SW 1271 (cell line): ENCODE measurements at places on chromosomes 12 and 14.

DNA sequence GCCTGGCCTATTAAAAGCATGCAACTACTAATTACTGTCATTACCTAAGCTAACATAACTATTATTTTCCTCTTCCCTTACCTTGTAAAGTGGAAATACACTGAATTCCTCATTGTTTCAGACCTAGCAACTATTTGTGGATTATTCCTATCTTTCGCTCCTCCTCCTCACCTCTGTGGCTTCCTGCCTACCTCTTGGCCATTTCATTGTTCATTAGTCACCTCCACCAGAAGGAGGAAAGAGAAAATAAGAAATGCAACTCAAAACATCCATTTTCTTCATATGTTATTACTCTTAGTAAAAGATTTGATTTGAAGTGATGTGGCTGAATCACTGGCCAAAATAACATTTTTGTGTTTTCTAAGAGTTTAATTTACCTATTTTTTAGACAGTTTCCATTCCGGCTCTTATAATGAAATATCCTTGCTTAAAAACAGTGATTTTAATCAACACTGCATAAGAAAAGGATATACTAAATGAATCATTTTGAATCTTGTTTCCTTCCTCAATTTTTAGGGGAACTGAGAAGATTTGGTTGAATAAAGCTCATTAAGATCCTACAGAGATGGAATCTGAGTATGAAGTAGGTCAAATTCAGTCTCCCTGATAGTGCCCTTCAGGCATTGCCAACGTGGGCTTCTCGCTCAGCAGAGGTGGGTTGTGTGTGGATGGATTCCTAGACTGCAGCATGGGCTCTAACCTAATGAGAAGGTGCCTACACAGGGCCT, 27.6 kb upstream of the ARHGAP5 start:
- no peak for DNase-seq

DNA sequence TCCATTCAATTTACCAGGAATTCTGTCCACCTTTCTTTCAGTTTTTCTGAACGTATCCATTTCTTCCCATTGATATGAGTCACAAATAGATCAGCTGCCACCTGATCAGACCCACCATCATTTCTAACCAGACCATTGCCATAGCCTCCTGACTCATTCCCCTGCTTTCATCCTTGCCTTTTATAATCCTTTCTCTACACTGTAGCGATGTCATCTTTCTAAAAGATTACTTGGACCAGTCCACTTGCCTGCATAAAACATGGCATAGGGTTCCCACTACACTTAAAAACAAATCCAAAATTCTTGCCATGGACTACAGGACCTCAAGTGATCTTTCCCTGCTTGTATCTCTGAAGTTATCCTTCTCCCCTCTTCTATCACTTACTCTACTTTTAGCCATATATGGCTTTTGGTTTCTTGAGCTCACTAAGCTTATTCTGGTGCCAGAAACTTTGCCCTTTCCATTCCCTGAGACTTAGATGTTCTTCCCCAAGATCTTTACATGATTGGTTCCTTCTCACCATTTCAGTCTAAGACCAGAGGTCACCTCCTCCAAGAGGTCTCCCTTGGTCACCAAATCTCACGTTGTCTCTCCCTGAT, 149.5 kb upstream of the KRR1 start:
- DNase-seq = no peak

DNA sequence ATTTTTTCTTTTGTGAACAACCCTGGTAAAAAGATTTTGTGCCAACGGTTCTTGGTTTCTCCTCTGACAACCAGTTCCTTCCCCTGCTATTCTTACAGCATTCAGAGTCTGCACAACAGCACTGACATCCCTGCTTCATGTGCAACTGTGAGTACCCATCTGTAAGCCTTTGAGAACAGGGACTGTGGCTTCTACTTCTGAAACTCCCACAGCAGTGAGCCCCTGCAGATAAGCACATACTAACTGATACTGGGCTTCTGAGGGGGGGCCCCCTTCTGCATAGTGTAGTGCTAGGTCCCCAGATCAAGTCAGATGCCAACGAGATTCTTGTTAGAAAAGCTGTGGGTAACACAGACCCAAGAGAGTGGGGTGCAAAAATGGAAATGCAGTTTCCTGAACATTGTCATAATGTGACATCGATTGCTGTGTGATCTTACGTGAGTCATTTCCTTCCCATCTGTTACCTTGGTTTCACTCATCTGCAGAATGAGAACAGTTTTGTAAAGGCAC, 11.1 kb upstream of the NINJ2 start:
- DNase-seq = no peak

DNA sequence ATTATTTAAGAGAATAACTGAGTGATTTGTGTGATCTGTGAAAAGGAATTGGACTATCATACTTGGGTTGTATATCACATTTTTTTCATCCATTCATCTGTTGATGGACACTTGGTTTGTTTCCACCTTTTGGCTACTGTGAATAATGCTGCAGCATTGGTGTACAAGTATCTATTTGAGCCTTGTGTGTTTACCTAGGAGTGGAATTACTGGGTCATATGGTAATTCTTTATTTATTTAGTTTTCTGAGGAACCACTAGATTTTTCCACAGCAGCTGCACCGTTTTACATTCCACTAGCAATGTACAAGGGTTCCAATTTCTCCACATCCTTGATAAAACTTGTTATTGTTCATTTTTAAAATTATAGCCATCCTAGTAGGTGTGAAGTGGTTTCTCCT, 56.1 kb downstream of the APAF1 start:
- no peak for DNase-seq

DNA sequence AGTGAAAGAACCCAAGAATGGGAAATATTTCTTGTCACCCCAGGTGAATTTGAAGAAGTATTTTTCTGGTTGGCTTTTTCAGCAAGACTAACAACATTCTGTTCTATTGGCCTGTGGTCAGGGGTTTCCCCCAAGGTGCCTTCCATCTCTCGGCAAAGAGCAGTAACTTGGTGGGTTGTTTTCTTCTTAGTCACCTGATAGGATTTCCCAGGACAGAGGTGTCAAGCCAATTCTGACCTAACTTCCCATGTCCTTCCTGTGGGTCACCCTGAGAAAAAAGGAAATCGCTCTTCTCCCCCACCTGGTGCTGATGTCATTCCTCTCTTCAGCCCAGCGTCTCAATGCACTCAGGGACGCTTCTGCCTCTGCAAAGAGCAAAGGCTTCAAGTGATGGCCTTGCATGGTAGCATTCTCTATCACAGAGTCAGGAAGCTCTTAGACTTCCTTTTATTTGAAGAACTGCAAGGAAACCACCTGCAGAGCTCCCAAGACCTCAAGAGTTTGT, 16.1 kb upstream of the IFNG start:
- DNase-seq = no peak

DNA sequence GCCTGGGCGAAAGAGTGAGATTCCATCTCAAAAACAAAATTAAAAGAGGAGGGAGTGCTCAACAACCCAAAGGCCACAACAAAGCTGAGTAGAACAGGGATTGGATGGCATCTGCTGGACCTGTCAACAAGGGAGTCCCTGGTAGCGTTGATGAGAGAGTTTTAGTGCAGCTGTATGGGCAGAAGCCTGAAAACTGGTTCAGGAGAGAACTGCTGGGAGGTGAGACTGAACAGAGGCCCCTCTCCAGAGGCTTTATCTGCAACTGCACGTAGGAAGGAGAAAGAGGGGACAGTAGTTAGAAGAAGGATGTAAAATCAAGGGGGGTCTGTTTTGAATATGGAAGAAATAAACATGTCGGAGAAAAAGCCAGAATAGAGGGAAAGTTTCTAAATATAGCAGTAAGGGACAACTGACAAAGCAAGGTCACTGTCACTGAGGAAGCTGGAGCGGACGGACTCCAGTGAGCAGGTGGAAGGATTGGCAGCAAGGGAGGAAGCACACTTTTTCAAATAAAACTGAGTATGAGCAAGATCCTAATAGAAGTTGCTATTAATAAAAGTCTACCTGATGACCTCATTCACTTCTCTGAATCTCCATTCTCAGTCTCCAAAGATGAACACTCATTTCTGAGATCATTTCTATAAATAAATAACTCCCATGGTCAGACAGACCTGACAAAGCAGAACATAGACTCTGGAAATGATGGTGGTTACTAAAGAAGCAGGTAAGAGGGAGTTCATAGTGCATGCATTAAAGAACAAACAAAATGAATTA, 11.8 kb upstream of the ATF1 start:
- no peak for DNase-seq

- DNase-seq = no peak
These were observed 243.7 kb downstream of the C12orf75 start for GRCh38 chr12:105574056-105574715.

GRCh38 chr12:119338593-119339363, 4.2 kb downstream of the CCDC60 start:
- DNase-seq = no peak

DNA sequence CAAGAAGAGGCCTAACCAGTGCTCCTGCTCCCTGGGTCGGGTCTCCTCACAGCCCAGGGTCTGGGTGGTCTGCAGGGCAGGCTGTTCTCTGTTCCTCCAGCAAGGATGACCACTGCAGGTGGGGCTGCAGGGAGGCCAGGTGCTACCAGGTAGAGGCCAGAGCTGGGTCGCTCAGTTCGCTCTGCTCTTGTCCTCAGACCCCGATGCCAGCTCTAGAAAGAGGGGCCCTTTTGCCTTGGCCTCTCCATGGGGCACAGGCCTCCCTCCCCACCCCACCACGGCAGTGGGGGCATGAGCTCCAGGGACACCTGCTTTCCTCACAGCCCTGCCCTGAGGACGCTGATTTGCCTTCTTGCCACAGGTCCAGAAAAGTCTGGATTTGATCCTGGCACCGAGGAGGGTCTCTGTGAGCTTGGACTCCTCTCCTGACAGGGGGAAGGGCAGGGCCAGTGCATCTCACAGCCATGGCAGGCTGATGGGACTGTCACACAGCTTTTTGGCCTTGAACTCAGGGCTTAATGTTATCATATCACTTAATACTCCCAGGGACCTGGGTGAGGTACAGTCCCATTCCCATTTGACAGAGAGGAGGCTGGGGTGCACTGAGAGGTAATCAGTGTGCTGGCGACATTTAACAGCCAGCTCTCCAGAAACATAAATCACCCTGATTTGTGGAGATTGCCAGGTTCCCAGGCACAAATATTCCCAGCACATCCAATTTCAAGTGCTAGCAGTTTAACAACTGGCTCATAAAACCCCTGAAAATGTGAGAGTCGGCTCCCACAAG, 273.0 kb upstream of the SFSWAP start:
- no peak for DNase-seq

GRCh38 chr12:50197297-50197727, 30.1 kb upstream of the CERS5 start:
- no peak for DNase-seq

DNA sequence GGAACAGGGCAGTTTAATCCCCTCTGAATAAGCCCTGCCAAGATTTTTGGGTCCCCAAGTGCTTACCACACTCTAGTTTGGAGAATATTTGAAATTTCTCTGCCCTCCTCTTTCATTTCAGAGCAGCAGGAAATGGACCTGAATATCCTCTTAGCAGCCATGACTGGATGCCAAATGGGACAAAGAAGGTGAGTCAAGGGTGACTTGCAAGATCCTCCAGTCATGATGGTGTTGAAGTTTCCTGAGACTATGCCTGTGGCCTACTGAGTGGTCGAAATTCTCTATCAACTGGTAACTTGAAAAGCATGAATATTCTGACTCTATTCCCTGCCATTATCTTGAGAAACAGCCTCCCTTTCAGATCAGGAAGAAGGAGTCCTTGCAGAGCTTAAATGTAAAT, 1674.7 kb upstream of the SEL1L start:
- no peak for DNase-seq

GRCh38 chr12:50524621-50525020, 19.8 kb downstream of the DIP2B start:
- no peak for DNase-seq

DNA sequence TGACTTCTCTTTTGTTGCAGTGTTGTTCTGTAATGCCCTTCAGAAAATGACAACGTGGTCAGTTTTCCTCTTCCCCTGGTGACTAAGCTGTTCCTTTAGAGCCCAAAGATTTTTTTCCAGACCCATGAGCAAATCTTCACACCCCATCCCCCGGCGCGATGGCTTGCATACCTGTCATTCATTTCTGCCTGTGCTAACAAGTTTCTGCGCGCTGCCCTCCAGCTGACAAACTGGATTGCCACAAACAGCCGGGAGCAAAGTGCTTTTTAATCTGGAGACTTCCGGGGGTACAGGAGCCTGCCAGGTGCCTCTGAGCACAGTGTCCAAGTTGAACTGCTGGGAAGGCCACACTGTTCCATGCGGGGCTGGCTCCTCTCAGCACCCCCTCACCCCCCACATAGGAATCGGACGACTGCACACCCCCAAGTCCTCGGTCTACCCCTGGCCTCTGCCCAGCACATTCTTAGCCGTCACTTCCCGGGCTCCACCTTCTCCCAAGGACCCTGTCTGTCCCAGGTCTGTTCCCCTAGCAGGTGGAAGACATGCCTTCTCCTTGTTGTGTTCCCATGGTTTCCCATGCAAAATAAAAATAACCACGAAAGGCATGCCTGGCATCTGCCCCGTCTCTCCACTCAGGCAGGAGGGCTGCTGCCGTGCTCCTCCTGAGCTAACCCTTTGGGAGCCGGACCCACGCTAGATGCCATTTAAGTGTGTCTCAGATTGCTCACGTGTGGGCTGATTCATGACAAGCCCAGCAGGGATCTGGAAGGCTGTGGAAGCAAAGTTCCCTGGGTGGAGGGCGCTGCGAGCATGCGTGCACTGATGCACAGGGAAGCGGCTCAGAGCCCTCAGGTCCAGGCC, 14.1 kb downstream of the RILPL1 start:
- no peak for DNase-seq

- DNase-seq = no peak
These were observed 24.3 kb downstream of the CMA1 start for GRCh38 chr14:24483604-24484252.

- no peak for DNase-seq
These were observed 363.0 kb upstream of the FKBP4 start for GRCh38 chr12:2431810-2432209.

DNA sequence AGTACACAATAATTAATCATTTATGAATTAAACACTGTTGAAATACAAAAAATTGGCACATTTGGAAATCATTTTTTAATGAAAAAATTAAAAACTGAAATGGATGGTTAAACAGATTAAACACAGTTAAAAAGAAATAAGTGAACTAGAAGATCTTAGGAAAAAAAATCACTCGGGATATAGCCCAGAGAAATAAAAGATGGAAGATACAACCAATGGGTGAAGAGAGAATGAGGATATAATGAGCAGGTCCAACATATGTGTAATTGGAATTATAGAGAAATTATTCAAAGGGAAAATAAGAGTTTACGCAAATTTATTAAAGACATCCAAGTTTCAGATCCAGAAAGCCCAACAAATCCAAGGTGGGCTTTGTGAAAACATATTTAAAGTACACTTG, 6.1 kb downstream of the GPR137C start:
- DNase-seq = no peak

DNA sequence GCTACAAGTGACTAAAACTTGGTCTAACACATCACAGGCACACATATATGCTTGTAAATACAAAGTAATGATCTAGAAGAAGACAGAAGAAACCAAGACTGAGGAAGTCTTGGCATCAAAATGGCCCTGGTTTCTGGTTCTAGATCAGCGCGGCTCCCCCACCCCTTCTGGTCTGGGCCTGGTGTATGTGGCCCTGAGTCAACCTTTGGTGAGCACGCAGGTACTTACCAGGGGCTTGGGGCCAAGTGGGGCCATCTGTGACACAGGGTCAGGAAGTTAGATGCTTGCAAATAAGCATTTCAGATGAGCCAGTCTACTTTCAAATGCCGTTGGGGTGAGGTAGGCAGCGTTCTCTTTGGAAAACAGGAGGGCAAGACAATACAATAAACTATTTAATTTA, 13.2 kb upstream of the HVCN1 start:
- DNase-seq = no peak

- no peak for DNase-seq
These were observed 12.1 kb upstream of the FBXW8 start for GRCh38 chr12:116898669-116899068.

- DNase-seq = no peak
These were observed 12.3 kb upstream of the LBHD2 start for GRCh38 chr14:103071544-103072251.
